ENCODE measurements at places on chromosomes 12 and 14.

- DNase-seq, result no peak
These were observed 28.1 kb downstream of the SLC41A2 start for GRCh38 chr12:104929977-104930376.

DNA sequence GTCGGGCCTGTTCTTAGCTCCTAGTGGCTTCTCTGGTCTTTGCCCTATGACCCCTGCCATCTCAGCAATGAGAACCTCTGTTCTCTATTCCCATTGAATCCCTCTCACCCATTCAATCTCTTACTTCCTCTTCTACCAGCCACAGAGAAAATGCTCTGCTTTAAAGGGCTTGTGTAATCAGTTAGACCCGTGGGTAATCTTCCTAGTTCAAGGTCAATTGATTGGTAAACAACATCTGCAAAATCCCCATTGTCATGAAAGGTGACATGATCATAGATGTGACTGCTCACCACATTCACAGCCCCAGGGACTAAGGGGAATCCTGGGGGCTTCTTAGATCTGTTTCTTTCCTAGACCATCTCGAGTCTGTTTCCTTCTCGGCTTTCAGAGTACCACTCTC lies 7.2 kb upstream of the CCDC197 start:
- no peak for DNase-seq

DNA sequence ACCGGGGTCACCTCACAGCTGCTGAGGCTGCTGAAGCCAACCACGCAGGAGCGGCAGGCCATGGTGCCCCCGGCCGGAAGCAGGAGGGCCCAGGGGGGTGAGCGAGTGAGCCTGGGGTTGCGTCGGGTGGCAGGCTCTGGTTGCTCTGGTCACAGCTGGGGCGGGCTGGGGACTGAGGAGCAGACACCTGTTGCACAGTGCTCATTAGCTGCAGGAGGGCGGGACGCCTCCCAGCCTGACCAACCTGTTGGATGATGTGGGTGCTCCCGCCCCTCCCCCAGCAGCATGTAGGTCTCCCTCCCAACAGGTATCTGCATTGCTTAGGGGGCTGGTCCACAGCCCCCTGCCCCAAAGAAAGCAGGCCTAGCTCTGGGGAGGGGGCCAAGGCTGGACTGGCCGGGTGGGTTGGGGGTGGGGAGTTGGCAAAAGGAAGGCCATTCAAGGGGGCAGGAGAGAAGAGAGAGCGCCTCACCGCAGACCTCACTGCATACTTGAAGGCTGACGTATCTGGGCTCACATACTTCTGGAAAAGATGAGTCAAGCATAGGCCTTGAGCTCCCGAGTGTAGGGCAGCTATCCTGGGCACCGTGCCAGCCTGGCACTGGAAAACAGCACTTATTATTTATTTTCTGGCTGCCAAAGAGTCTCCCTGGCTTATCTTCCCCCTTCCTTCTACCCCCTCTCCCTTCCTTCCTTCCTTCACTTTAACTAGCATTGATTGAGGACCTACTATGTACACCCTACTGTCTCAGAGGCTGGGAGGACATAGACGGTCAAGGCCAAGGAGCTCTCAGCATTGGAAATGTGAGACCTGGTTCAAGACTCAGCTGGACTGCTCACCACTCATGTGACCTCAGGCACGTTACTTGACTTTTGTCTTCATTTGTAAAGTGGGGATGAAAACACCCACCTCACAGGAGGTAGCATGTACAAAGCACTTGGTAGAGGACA lies at the start of gene KRT80:
TSS of gene KRT80 (minus strand) at position 174 of the 951 bp plus-strand sequence. CDS start at position 62, 112 bp downstream.
- peak; percentile 93 for DNase-seq

- DNase-seq, result no peak
These were observed 151.3 kb downstream of the PAH start for GRCh38 chr12:102765736-102766135.

DNA sequence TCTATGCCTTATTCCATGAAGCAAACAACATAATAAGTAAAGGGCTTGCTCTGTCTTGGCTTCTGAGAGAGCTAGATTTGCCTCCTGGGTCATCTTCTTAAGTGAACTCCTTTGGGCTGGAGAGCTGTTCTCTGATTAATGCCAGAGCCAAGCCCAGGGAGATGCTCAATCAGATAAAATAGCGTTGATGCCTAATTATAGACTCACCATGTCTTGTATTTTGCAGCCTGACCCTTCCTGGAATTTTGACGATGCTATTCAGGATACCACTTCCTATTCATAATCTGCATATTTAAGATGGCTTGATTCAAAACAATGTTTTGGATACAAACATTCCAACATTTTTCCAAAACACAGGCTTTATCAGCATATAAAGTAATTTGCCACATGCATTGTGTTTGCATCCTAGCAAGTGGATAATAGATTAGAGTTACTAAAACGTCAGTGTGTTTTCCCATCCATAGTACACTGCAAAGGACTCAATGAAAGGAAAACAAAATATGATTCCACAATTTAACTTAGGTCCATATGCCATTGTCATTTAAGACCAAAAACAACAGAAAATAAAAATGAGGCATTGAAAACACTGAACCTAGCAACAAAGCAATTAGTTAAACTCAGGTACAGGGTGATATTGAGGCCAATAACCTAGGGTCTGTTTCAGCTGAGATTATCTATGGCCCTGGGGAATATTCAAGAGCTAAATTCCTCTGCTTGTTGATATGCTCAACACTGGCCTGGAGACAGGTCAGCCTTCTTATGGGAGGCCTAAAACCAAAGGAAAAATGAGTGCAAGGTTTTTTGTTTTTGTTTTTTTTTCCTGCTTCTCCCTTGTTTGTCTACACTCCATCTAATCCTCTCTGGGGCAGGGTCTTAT lies 184.2 kb upstream of the FOXN3 start:
- DNase-seq, result no peak

DNA sequence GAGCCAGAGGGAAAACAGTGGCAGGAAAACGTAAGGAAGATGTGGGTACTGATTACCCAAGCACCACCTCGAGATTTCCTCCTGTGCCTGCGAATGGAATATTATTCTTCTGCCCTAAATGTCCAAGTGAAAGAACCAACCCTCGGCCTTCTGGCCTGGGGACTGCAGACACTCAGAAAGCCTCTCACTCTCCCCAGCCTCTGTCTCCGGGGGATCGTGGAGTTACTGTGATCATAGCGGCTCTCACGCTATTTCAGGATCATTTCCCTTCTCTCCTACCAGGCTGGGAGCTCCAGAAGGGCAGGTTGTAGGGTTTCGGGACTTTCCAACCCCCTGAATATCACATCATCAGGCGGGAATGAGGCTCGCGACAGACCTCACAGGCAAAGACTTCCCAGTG lies 68.9 kb downstream of the KDM2B start:
- DNase-seq, result no peak

DNA sequence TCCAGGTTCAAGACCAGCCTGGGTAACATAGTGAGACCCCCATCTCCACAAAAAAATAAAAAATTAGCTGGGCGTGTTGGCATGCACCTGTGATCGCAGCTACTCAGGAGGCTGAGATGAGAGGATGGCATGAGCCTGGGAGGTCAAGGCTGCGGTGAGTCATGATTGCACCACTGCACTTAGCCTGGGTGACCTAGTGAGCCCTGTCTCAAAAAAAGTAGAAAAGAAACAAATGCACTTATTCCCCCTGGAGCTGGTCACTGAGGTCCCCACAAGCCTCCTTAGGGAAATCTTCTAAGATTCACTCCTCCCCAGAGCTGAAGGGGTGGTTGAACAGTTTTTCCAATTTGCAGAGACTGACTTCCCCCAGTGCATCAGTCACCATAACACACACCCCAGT lies 1.6 kb downstream of the CD9 start:
- no peak for DNase-seq
